ENCODE measurements at places on chromosomes 12 and 14.

DNA sequence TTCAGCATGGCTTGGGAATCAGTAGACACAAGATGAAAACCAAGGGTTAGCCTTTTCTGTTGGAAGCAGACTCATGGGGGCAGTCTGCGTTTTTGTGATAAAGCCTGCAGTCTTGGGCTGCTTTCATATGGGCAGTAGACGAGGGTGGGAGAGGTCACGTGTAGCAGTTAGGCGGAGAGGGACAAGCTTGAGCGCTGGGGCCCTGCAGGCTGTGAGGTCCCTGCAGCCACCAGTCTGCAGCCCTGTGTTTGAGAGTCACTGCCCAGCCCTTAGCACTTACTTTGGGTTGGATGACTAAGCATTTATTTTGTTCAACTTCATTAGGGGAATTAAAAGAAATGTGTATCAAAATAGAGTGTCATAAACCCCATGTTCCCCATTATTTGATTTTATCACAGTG, 37.2 kb downstream of the EP400 start:
- DNase-seq: no peak

DNA sequence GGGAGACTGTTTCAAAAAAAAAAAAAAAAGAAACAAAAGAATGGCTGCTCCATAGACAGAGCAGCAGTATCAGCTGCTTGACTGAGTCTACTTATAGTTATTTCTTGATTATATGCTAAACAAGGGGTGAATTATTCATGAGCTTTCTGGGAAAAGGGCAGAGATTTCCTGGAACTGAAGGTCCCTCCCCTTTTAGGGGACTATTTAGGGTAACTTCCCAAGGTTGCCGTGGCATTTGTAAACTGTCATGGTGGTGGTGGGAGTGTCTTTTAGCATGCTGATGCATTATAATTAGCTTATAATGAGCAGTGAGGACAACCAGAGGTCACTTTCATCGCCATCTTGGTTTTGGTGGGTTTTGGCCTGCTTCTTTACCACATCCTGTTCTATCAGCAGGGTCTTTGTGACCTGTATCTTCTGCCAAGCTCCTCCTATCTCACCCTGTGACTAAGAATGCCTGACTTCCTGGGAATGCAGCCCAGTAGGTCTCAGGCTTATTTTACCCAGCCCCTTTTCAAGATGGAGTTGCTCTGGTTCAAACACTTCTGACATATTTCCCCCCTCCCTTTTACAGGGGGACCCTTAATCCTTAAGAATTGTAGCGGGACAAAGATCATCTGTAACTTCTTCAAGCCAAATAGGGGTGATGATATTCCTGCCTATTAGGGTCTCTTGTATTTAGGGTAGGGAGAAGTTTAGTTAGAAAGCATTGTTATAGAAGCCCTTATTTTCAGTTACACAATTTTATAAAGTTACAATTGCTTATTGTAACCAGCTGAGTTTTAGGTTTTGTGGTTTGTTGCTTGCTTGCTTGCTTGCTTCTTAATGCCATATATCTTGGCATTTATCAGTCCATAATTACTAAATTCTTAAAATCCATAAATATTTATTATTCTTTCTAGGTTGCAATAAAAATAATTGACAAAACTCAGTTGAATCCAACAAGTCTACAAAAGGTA, 42.5 kb downstream of the MARK3 start:
- peak; percentile 4 for DNase-seq

- DNase-seq: no peak
Measured at GRCh38 chr14:64807551-64807950, 72.2 kb downstream of the SPTB start.

DNA sequence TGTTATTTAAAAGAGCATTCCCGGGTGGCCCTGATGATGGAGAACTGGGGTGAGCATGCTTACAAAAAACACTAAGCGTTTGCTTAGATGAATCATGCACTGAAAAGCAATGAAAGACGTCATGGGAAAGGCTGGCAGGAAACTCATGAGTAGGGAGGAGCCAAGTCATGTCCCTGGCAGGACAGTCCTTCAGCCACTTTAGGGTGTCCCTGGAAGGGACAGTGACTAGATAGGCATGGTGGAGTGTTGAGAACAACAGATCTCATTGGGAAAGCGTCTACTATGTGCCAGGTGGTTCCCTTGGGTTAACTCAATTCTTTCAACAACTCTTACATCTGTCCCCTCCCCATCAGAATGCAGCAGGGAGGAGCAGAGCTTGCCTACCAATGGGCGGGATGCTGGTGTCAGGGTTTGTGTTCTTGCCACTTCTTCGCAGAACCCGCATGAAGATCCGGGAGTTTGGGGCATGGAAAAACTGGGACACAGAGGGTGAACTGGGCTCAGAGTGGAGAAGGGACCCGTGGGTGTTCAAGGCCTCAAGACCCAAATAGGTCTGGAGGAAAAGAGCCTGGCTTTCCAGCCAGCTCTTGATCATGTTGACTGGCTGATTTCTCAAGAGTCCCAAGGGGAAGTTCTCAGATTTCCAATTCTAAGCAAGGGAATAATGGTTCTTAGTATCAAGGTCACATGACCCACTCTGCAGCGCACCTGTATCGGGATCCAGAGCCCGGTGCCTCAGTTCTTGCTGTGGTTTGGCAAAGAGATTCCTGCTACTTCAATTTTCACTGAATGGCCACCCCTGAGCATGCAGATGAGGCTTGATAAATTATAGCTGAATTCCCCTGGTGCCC, 653.9 kb upstream of the TBX3 start:
- no peak for DNase-seq

- DNase-seq: no peak
Measured at GRCh38 chr12:115257791-115258190, 573.8 kb upstream of the TBX3 start.

- DNase-seq: peak; percentile 61
Measured at GRCh38 chr12:119938049-119938667, 50.9 kb upstream of the BICDL1 start.
